Umbilical cord (tissue), 2 donors: ENCODE measurements at places on chromosomes 1 and 21. TPM values are rescaled to one million over a fixed set of nuclear protein-coding genes. Genes with fewer than 3 reads are reported as not detected.

S100B gene
- total RNA-seq = not detected

HLX gene
- 3.6 TPM for total RNA-seq

G0S2 gene
- 11.1 TPM for total RNA-seq

DNA sequence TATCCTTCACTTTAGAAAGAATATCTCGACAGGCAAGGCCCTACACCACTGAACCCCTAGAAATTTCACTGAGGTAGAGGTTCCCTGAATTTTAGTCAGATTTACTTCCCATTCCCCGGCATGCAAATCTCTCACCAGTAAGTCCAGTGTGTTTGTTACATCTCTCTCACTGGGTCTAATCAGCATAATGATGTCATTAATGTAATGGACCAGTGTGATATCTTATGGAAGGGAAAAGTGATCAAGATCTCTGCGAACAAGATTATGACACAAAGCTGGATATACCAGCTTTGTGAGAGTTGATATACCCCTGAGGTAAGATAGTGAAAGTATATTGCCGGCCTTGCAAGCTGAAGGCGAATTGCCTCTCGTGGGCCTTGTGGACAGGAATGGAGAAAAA is 7.9 kb downstream of the RNU11 start:
- DNase-seq = no peak

DNA sequence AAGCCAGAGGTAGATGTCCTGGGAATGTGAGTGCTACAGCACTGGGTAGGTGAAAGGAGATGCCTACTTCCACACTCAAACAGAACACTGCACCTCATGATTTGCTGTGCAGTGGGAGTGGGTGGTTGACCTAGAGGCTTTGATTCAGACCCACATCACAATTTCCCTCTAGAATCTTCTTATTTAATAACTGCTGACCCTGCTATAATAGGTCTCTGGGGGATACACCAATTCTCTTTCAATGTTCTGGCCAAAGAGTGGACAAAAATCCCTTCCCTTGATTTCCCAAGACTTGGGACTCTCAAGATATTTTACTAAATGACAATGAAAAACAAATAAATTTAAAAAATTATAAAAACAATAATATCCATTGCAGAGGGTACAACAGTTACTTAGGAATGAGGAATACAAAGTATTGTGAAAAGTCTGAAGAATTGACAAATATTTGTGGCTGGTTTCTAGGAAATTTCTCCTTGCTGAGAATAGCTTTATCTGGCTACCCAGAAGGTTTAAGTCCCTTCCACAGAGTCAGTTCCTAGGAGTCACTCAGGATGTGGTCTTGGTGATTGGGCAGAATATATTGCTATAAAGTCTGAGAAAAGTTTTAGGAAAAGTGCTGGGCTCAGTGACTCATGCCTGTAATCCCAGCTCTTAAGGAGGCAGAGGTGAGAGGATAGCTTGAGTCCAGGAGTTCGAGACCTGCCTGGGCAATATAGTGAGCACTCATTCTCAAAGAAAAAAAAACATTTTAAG is 2.4 kb upstream of the FCGR2A start:
- DNase-seq = no peak

DNA sequence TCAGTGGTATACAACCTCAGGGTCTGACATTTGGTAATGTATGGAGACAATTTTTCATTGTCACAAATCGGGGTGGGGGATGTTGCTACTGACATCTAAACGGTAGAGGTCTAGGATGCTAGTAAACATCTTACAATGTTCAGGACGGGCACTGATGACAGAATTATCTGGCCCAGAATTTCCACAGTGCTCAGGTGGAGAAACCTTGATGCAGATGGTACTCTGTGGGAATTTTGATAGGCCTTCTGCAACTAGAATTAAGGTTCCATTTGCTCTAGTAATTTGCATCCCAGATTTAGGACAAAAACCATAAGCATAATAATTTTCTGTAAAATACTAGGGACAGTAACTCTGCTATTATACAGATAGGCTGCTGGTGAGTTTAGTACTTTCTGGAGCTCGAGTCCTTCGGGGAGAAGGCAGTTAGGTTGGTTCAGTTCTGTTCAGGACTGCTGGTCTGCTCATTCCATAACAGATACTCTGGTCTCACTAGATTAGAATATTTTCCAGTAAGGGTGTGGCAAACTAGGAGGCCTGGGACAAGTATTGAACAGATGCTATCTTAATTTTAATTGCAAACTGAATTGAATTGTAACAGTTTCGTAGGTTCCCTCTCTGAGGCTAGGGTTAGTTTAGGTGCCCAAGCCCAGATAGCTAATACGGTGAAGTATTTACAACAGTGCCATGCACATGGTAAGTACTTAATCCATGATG is 11.4 kb downstream of the METTL13 start:
- no peak for DNase-seq

DNA sequence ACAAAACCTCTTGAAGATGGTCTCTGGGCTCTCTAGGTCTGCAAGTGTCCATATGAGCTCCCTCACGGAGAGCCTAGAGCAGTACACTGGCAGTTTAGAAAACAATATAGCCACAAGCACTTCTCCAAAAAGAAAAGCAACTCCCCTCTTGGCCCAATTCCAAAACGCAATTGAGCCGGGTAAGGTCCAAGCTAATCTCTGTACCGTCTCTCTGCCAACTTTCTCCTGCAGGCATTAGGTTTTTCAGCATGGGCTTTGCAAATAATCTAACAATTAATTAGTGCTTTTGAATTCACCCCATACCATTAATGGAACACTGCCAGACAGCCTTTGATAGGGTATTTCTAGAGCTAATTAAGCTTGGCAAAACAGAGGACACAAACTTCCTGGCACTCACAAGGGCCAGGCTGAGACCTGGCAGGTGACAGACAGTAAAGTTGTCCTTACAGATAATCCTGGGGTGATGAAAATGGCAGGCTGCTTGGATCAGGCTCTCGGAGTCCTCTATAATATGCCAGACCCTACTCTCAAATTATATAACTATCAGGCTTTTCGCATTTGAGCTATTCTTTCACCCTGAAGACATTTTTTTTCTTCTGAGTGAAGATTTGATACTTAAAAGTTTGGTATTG is 39.8 kb downstream of the TGFBR3 start:
- peak; percentile 82 for DNase-seq

DNA sequence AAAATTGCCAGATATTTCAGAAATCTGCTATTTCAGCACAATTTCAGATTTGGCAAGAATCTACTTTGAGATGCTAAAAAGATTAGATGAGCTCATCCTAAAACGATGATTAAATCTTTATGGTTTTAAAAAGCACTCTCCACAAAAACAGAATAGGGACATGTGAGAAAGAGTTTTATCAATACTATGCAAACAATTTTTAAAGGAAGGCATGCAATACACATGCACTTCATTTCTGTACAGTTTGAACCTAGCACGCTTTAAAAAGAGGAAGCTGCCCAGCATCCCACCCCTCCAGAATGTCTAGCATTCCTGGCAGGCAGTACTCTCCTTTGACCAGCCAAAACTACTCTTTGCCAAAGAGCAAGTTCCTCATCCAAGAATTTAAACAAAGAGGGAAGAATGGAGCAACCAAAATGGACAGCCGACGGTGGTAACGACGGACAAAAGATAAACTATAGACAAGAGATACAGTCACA is 1.3 kb downstream of the ARHGAP29 start:
- DNase-seq = peak; percentile 65
